ENCODE measurements at places on chromosomes 2 and 18.

- no peak for DNase-seq
These were observed 96.6 kb downstream of the RHBDD1 start for GRCh38 chr2:226932443-226932842.

DNA sequence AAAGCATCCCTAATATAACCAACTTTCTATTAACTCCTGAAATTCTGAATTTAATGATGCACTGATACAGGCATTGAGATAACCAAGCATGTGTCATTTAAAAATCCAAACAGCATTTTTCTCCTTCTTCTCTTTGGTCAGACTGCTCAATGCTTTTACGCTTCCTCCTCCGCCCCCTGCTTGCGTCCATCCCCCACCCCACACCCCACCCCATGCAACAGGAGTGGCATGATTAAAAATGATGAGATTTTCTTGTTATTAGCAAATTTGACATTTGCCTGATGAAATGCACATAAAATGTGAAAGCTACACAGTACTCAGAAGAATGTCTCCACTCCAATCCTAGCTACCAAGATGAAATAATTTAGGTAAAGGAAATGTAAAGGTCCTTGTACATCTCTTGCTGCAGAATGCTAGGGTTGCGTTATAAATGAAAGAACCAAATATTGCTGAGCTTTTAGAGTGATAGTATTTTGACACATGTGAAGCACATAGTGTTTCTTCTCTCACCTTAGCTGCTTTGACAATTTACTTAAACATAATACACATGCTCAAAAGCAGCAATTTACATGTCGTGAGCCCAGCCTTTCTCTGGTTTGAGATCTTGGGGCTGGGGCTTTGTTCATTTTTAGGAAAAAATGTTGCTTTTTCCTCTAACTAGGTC, 263.8 kb downstream of the MEIS1 start:
- peak; percentile 31 for DNase-seq

- DNase-seq = no peak
These were observed 3.2 kb upstream of the KIDINS220 start for GRCh38 chr2:8840475-8841091.

DNA sequence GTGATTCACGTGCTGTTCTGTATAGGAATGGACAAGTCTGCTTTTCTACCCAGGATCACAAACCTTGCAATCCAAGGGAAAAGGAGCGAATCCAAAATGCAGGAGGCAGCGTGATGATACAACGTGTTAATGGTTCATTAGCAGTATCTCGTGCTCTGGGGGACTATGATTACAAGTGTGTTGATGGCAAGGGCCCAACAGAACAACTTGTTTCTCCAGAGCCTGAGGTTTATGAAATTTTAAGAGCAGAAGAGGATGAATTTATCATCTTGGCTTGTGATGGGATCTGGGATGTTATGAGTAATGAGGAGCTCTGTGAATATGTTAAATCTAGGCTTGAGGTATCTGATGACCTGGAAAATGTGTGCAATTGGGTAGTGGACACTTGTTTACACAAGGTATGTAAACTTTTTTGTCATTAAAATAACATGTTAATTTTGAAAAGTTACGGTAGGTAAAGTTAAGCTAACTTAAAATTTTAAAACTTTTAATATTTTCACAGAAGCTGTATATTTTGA, 33.0 kb downstream of the PPM1B start:
- DNase-seq = no peak

GRCh38 chr2:182593394-182593975, 122.6 kb upstream of the DNAJC10 start:
- no peak for DNase-seq

- no peak for DNase-seq
These were observed 382.6 kb downstream of the EPHA4 start for GRCh38 chr2:221189431-221190067.

DNA sequence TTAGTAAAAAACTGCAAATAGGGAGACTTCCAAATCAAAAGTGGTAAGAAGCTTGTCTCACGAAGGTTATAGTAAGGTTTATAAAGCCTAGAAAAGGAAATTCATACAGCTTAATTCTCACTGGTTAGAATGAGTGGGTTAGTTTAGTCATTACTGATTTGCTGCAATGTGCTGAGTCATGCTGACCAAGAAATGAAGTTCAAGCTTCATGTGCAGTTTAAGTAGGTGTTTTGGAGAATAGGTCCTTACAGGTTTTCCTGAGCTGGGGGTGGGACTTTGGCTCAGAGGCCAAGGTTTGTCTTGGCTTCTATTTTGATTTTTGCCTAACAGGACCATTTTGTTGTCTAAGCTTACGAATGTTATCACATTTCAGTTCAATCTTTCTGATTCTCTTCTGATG, 15.1 kb downstream of the CLIP4 start:
- no peak for DNase-seq

DNA sequence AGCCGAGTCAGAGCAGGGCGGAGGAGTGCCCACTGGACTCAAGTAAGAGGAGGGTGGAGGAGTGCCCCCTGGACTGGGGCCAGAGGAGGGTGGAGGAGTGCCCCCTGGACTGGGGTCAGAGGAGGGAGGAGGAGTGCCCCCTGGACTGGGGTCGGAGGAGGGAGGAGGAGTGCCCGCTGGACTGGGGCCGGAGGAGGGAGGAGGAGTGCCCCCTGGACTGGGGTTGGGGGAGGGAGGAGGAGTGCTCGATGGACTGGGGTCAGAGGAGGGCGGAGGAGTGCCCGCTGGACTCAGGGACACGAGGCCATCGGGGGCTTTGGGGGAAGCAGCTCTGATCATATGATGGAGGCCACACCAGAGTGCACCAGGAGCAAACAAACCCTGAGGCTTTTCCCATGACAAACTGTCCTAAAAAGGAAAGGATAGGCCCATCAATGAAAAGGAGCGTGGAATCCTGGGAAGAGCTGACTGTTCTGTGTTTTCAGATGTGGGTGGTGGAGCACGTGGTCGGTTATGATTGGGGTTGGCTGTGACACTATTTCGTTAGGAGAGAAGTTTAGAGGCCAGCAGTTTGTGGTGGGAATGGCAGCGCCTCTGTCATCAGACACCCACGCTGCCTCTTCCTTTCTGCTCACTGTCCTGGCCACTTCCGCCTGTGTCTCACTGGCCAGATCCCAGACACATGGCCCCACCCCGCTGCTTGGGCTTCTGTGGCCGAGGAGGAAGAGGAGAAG, 24.5 kb upstream of the HPCAL1 start:
- no peak for DNase-seq

GRCh38 chr2:16604236-16604635, 61.4 kb downstream of the CYRIA start:
- DNase-seq = no peak
